ENCODE measurements at places on chromosomes 3 and 15.
A peak's percentile ranks its signal among the peaks of the same experiment; 100 is the strongest.

DNA sequence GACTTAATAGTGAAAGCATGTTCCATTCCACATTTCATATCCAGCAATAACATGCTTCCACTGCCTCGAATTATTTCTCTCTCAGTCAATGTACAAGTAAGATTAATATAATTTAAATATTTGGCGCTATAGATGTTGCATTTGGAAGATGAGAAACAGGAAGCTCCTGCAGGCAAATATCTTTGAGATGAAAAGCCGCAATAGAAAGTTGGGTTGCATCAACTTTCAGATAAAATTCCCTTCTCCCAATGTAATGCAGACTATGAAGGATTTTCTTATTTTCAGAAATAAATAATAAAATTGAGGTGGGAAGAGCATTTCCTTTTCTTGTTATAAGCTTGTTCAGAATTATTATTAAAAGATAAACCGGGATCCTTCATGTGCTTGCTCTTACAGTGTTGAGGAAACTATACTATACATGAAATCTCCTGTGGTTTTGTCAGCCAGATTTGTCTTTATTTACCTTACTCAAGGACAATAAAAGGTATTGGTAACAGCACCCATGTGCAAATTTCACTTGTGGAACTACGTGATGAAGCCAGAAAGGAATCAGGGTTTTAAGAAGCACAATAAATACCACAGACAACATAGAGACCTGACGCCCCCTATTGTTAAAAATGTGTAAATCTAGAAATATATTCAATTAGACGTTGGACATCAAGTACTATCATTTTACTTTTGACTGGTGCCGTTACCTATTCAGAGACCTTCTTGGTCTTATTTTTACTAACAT lies 307.0 kb downstream of the ARPP21 start:
- H3K4me1 ChIP-seq: no peaks in the 10 kb centered on the region
- DNase-seq: no peak
- no peaks in the 10 kb centered on the region for H3K27me3 ChIP-seq
- no peak overlapping the region for H3K4me3 ChIP-seq
- H3K36me3 ChIP-seq: no peaks in the 10 kb centered on the region
- no peak overlapping the region for H3K27ac ChIP-seq

DNA sequence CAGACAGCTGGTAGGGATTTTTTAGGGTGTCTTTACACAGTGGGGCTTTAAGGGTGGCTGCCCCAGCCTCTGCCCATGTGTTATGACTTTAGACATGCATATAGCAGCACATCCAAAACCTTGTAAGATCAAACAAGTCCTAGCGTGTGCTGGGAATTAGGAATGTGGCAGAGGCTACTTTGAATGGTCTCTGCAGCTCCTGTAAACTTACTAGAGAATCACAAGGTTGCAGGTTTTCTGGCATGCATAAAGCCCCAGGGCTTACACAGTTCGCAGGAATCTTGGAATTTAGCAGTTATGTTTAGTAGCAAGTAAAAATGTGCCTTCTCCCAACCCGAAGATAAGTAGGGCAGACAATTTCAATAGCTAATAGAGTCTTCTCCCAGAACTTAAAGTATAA lies 46.9 kb upstream of the COL6A6 start:
- no peaks in the 10 kb centered on the region for H3K36me3 ChIP-seq
- H3K4me1 ChIP-seq: no peaks in the 10 kb centered on the region
- DNase-seq: no peak
- no peak overlapping the region for H3K27ac ChIP-seq
- H3K27me3 ChIP-seq: no peaks in the 10 kb centered on the region

- peaks cover 26% of the 10 kb centered on the region for H3K4me1 ChIP-seq
- H3K27ac ChIP-seq: no peak overlapping the region
- no peaks in the 10 kb centered on the region for H3K36me3 ChIP-seq
- H3K27me3 ChIP-seq: no peaks in the 10 kb centered on the region
- no peak for DNase-seq
These were observed 26.5 kb downstream of the DAPK2 start for GRCh38 chr15:64019764-64020163.

GRCh38 chr3:41674449-41674848 lies 287.5 kb downstream of the ULK4 start:
- no peak overlapping the region for H3K27ac ChIP-seq
- no peak overlapping the region for H3K4me3 ChIP-seq
- no peaks in the 10 kb centered on the region for H3K4me1 ChIP-seq
- no peaks in the 10 kb centered on the region for H3K27me3 ChIP-seq
- no peak for DNase-seq

- H3K27ac ChIP-seq: peak overlapping the region; percentile 93
- peaks cover 59% of the 10 kb centered on the region for H3K4me1 ChIP-seq
- no peak for DNase-seq
- peaks cover 37% of the 10 kb centered on the region for H3K36me3 ChIP-seq
These were observed 586 bp downstream of the TM4SF1 start for GRCh38 chr3:149376718-149377407.

- H3K36me3 ChIP-seq: no peaks in the 10 kb centered on the region
- no peak for DNase-seq
- no peaks in the 10 kb centered on the region for H3K27me3 ChIP-seq
- H3K4me1 ChIP-seq: no peaks in the 10 kb centered on the region
These were observed 350.5 kb downstream of the LRTM1 start for GRCh38 chr3:54577313-54577712.

DNA sequence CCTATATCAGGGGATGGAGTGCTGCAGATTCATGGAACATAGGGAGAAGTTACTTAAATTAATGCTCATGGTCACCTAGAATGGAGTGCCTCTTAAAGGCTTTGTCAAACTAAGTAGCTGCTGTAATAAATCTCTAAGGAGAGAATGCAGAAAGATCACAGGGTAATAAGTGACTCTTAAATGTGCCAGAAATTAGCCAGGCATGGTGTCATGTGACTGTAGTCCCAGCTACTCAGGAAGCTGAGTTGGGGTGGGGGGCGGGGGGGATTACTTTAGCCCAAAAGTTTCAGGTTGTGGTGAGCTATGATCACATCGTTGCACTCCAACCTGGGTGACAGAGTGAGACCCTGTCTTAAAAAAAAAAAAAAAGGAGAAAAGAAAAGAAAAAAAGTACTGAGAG lies 90.9 kb upstream of the ASB14 start:
- DNase-seq: no peak
- H3K4me3 ChIP-seq: no peak overlapping the region
- H3K36me3 ChIP-seq: no peaks in the 10 kb centered on the region
- no peak overlapping the region for H3K27ac ChIP-seq
- no peaks in the 10 kb centered on the region for H3K4me1 ChIP-seq

DNA sequence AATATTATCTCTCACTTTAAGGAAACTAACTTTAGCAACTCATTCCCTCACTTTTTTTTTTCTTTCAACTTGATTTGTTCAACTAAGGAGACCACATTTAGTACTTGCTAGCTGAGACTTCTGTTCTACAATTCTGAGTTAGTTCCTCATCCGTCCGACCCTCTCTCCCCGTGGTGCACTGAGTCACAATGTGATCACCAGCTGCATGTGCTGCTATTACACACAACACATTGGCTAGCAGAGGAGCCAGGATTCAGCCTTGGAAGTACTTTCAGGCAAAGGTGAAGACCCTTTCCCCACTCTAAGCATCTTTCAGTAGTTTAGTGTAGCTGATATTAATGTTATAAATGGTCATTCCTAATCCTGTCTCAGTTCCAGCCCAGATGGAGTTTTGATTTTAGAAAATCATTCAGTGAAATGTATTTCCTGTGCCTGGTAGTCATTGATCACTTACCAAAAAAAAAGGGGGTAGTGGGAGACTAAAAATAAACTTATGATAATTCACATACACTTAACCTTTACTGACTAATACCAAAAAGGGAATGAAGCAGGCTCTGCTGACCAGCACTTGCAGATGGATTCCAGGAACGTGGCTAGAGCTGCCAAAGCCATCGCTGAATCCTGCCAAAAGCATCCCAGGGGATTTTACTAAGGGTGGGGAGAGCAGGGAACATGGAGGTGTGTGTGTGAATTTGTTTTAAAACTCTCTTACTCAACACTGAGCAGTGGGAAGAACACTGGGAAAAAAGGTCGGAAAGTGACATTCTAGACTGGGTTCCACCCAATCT lies 424.8 kb downstream of the LPP start:
- H3K4me1 ChIP-seq: peaks cover 9% of the 10 kb centered on the region
- no peaks in the 10 kb centered on the region for H3K36me3 ChIP-seq
- no peak overlapping the region for H3K27ac ChIP-seq
- no peak overlapping the region for H3K4me3 ChIP-seq
- no peak for DNase-seq

DNA sequence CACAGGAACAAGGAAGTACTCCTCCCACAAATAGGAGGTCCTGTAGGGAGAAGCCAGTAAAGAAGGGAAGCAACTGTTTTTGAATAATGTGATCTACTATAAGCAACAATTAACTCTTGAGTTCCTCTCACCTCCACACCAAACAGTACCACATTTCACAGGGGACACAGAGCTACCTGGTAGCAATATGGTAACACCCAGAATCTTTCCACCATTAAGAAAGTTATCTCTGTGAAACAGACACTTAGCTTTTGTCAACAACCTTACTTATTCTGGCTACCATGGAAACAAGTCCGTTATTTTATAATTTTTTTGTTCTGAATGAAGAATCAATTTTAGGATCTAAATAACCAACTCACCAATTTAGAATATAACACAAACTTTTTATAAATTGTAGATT lies 49.5 kb downstream of the TBL1XR1 start:
- H3K36me3 ChIP-seq: peaks cover 6% of the 10 kb centered on the region
- DNase-seq: no peak
- H3K27me3 ChIP-seq: no peaks in the 10 kb centered on the region
- no peak overlapping the region for H3K4me3 ChIP-seq
- no peak overlapping the region for H3K27ac ChIP-seq
- H3K4me1 ChIP-seq: peaks cover 32% of the 10 kb centered on the region

GRCh38 chr15:57598346-57598745 lies 6.6 kb downstream of the MYZAP start:
- H3K36me3 ChIP-seq: no peaks in the 10 kb centered on the region
- H3K27ac ChIP-seq: peak overlapping the region; percentile 78
- DNase-seq: no peak
- no peaks in the 10 kb centered on the region for H3K27me3 ChIP-seq
- H3K4me3 ChIP-seq: no peak overlapping the region

GRCh38 chr15:91841861-91842260 lies 11.6 kb upstream of the SLCO3A1 start:
- no peak overlapping the region for H3K4me3 ChIP-seq
- H3K36me3 ChIP-seq: no peaks in the 10 kb centered on the region
- DNase-seq: no peak
- H3K27ac ChIP-seq: no peak overlapping the region
- peaks cover 3% of the 10 kb centered on the region for H3K27me3 ChIP-seq

DNA sequence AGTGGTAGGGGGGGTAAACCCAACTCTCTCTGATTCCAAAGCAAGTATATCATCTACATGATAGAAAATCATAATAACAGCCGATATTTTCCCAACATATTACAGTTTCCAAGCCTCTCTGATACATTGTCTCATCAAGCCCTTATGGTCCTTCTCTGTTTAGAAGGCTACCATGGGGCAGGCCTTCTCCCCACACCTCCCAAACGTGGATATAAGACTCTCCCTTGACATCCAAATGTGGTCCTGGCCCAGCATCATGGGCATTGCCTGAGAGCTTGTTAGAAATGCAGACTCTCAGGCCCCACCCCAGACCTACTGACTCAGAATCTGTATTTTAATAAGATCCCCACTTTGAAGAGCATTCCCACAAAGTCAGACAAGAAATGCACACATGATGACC lies 17.7 kb upstream of the CCR9 start:
- no peak overlapping the region for H3K27ac ChIP-seq
- H3K36me3 ChIP-seq: no peaks in the 10 kb centered on the region
- no peak overlapping the region for H3K4me3 ChIP-seq
- no peaks in the 10 kb centered on the region for H3K4me1 ChIP-seq
- peaks cover 9% of the 10 kb centered on the region for H3K27me3 ChIP-seq
- no peak for DNase-seq

DNA sequence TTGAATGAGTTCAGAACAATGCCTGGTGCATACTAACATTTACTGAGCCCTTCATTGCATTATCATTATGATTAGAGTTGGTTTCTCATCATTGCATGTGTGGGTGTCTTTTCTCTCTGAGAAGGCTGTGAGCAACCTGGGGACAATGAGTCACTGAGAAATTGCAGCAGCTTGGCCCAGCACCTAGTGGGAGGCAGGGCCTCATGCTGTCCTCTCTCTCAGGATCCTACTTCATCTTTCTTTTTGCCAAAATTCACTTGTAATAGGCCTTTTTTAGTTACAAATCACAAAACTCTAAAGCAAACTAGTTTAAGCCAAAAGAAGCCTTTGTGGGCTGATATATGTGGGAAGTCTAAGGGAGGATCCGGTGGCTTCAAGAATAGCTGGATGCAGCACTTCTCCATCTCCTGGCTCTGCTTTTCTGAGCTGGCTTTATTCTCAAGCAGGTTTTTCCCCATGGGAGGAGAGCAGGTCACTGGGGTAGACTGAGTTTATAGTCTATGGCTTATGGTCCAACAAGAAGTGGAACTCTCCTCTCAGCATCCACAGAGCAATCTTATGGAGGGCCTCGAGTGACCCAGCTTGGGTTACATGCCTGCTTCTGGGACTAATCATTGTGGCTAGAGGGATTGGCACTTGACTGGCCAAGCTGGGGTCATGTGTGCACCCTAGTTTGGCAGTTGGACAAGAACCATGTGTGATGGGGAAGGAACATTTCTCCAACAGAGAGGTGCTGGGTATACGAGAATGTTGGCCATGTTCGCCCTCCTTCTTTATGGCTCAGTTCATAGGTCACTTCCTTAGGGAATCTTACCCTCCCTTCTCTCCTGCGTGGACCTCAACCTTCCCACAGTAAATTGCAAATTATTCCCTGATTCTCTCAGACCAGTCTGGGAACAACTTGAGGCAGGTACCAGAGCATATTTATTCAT lies 8.7 kb upstream of the CAMK1 start:
- no peak overlapping the region for H3K27ac ChIP-seq
- H3K4me3 ChIP-seq: no peak overlapping the region
- H3K4me1 ChIP-seq: no peaks in the 10 kb centered on the region
- DNase-seq: no peak
- H3K36me3 ChIP-seq: peaks cover 17% of the 10 kb centered on the region

GRCh38 chr3:30448450-30449289 lies 157.7 kb upstream of the TGFBR2 start:
- no peaks in the 10 kb centered on the region for H3K36me3 ChIP-seq
- no peak overlapping the region for H3K27ac ChIP-seq
- no peak overlapping the region for H3K4me3 ChIP-seq

GRCh38 chr15:78406016-78406585 lies 31.9 kb upstream of the IREB2 start:
- no peak overlapping the region for H3K27ac ChIP-seq
- DNase-seq: no peak
- H3K4me3 ChIP-seq: no peak overlapping the region

DNA sequence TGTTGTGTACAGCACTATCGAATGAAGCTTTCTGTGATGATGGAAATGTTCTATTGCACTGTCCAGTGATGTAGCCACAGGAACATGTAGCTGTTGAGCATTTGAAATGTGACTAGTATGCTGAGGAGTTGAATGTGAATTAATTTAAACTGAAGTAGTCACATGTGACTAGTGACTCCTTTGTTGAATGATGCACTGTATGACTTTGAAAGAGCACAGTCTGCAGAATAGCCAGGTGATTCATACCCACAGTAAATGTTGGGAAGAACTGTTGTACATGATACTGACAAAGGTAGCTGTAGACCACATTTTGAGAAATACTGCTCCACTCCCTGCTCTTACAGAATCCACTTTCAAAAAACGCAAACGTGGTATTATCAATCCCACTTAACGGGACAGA lies 34.0 kb upstream of the ACTL6A start:
- no peaks in the 10 kb centered on the region for H3K27me3 ChIP-seq
- H3K4me3 ChIP-seq: no peak overlapping the region
- DNase-seq: no peak
- H3K4me1 ChIP-seq: peaks cover 3% of the 10 kb centered on the region

Data from RWPE2 (cell line).